ENCODE measurements at places on chromosomes 3 and 15. TPM values are rescaled to one million over a fixed set of nuclear protein-coding genes. Genes with fewer than 3 reads are reported as not detected.

GRCh38 chr15:97082830-97083229 lies 752.3 kb downstream of the NR2F2 start:
- DNase-seq = no peak

The ACKR4 gene
- total RNA-seq = 41.2 TPM

DNA sequence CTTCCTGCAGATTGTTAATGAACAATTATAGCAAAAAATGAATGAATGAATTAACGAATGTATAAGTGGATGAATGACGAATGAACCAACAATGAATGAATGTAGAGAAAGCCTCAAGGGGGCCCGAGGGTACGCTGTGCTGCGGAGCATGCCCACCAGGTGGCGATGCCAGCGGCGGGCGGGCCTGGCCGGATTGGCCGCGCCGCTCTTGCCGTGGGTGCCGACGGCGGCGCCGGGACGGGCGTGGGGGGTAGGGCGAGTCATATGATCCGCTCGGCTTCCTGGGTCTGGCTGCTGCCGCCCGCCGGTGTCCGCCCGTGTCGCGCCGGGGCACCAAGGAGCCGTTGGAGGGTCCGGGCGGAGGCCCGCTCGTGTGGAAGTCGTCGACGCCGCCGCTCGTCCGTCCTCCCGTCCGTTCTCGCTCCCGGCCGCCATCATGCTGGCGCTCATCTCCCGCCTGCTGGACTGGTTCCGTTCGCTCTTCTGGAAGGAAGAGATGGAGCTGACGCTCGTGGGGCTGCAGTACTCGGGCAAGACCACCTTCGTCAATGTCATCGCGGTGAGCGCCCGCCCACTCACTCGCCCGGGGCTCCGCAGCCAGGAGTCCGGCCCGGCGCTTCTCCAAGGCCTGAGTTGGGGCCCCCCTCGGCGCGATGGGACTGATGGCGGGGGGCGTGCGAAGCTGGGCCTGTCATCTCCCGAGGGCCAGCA lies at the start of gene ARL8B:
ARL8B (plus strand) TSS at position 263 of the 711 bp plus-strand sequence; CDS start at position 437, 174 bp downstream.
- DNase-seq = peak; percentile 82

The AGBL1 gene
- 4.8 TPM for total RNA-seq

DNA sequence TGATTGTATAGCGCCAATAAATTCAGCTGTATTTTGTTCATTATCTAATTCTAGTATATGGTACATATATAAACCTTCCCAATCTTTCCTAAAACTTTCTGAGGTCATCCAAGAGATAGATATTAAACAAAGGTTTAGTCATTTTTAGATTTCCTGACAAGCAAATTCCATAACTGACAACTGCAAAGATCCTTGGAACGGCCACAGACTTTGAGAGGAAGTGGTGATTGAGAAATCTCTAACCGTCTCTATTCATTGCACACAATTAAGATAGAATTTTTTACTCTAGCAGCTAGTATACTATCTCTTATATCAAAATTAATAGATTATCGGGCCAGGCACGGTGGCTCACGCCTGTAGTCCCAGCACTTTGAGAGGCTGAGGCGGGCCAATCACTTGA lies 4.7 kb downstream of the CSNK1G1 start:
- DNase-seq = no peak

The CPB1 gene
- total RNA-seq = 8.7 TPM

The IGSF11 gene
- 1.6 TPM for total RNA-seq

The LMAN1L gene
- 0.20 TPM for total RNA-seq

The BCHE gene
- total RNA-seq = 28.8 TPM

GRCh38 chr15:54514601-54515000 lies 536.4 kb downstream of the UNC13C start:
- DNase-seq = no peak

GRCh38 chr3:3368306-3368705 lies 188.8 kb upstream of the CRBN start:
- no peak for DNase-seq

GRCh38 chr15:50057905-50058639 lies 61.0 kb downstream of the ATP8B4 start:
- peak; percentile 18 for DNase-seq

The SLC28A1 gene
- not detected for total RNA-seq

DNA sequence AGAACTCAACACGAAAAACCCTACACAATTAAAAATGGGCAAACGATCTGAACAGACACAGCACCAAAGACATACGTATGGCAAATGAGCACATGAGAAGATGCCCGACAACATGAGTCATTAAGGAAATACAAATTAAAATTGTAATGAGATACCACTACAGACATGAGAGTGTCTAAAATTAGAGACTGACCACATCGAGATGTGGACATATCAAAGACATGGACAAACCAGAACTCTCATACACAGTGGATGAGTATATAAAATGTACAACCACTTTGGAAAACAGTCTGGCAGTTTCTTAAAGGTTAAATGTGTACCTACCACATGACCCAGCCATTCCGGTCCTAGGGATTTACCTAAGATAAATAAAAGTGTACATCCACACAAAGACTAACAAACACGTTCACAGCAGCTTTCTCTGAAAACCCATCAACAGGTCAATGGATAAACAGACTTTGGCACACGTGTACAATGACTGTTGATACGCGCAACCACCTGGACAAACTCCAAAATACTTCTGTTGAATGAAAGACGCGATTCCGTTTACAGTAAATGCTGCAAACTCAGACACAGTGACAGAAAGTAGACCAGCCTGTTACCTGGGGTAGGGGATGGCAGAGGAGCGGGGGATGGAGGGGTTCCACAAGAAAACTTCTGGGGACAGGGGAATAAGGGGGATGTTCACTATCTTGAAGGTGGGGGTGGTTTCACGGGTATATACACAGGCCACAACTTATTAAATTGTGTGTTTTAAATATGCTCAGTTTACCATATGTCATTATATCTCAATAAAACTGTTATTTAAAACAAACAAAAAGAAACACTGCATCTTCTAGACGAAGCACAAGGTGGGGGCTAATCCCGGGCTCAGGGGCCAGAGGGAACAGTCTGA lies 2.1 kb downstream of the TNK2 start:
- no peak for DNase-seq

DNA sequence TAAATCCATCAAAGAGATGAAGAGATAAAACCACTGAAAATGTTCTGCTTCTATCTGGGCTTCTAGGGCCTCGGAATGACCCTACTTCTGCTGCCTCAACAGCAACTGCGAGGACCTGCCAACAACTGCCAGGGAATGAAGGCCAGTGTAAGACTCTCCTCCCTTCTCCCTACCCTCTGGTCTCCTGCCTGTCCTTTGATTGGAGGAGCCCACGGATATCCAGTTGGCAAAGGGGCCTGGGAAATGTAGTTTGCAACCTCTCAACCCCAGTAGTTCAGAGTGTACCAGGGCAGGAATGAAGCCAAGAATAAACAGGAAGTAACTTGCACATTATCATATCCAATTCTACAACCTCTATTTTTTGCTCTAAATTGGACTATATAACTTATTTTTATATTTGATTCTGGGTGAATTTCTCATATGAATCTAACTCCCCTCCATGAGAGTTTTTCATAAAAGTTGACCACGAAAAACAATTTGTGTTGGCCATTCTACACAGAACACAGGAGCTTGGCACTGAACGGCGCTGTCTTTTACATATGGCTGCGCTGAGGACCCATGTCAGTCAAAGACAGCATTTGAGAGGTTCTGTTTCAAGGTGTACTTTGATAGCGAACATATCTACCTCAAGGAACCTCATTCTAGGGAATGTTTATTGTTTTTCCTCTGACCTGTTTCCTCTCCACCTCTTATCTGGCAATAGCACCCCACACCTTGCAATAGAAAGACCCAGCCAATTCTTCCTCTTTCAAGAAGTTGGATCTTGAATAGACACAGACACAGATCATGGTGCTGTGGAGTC lies 91.1 kb upstream of the RNF7 start:
- DNase-seq = peak; percentile 5

- DNase-seq = no peak
These were observed 427.9 kb downstream of the NTRK3 start for GRCh38 chr15:87828608-87829007.

DNA sequence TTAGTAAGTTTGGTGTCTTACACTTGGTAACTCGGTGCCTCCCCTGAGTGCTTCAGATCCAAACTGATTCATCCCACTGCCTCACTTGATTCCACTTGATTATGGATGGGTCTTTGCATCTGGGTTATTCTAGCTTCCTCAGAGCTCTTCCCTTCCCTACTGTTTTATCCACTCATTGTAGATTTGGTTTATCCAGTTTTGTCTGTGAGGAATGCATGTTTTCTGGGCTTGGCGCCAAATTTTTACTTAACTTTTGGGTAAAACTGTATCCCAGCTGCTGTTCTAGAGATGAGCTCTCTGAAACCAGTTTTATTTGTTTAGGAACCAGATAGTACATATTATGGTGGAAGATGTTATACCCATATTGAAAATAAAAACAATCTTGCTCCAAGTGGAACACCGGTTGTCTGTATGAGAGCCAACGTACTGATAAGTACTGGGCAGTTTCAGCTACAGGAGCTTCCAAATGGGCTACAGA lies 20.9 kb downstream of the RAD54L2 start:
- peak; percentile 30 for DNase-seq

GRCh38 chr3:174986685-174987084 lies 127.6 kb downstream of the NAALADL2 start:
- no peak for DNase-seq

The ARIH1 gene
- 51.8 TPM for total RNA-seq

The SLC2A2 gene
- total RNA-seq = not detected

The CD86 gene
- total RNA-seq = 6.8 TPM

The DGKG gene
- total RNA-seq = 2.9 TPM

DNA sequence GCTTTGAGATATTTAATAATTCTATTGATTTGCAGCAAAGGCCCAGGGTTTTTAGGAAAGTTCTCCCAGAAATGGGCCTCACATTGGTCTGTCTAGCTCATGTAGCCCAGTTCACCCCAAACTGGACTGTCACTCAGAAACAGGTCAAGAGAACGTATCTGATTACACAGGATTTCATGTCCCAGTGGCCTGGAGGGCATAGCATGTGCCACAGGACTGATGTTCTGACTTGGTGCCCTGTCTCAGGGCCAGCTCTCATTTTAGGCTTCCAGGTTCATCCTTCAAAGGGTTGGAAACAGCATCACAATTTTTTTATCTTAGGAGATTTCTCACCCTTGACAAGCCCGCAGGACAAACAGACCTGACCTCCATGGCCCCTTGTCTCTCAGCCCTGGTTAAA lies 398.4 kb upstream of the AZI2 start:
- no peak for DNase-seq

DNA sequence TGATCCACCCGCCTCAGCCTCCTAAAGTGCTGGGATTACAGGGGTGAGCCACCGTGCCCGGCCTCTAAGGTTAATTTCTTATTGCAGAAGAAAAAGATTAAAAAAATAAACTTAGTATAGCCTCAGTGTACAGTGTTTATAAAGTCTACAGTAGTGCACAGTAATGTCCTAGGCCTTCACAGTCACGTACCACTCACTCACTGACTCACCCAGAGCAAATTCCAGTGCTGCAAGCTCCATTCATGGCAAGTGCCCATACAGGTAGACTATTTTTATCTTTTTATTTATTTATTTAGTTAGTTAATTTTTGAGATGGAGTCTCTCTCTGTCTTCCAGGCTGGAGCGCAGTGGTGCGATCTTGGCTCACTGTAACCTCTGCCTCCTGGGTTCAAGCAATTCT lies 3.2 kb upstream of the FLNB start:
- no peak for DNase-seq

GRCh38 chr15:100175406-100176114 lies 166.2 kb downstream of the ADAMTS17 start:
- DNase-seq = no peak

The CNTN4 gene
- 24.4 TPM for total RNA-seq

The GASK1A gene
- total RNA-seq = 16.5 TPM

The PLAAT1 gene
- 2.4 TPM for total RNA-seq

GRCh38 chr3:141164852-141165251 lies 66.8 kb upstream of the PXYLP1 start:
- no peak for DNase-seq

The FSD2 gene
- total RNA-seq = 6.5 TPM

The TAGLN3 gene
- 1.9 TPM for total RNA-seq

GRCh38 chr3:40057077-40057476 lies 247.7 kb downstream of the MYRIP start:
- no peak for DNase-seq

DNA sequence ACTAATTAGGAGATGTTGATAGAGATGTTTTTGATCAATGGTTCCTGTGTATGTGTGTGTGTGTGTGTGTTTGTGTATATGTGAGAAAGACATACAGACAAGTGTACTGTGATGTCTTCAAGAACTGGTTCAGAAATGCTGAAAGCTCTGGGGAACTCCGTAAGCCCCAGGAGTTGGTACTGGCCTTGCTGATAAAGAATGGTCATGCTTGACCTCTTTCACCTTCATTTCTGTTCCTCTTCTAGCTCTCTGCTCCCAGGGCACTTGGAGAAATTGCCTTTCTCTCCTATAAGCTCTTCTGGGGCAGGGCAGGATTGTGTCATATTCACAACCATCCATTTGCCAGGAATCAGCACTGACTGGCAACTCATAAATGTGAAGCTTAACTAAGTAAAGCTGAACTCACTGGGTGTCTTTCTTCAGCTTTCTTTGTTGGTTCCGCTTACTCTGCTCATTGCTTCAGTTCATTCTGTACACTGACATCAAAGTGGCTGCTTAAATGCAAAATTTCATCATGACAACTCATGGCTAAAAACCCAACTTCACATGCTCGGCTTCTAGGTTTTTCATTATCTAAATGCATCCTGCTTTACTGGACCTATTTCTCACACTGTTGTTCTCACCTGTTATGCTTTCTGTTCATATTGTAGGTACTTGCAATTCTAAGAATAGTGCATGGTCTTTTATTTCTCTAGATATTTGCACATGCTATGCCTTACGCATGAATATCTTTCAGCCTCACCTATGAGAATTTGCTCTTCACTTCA lies 162.1 kb upstream of the LYSMD4 start:
- no peak for DNase-seq

The CPLX3 gene
- 0.20 TPM for total RNA-seq

The ADPRH gene
- 2.7 TPM for total RNA-seq

The DNAH12 gene
- total RNA-seq = 2.1 TPM

- no peak for DNase-seq
These were observed 19.8 kb upstream of the RAB7A start for GRCh38 chr3:128706086-128706615.

The DOCK3 gene
- total RNA-seq = 0.89 TPM

GRCh38 chr15:71331173-71331572 lies 215.9 kb downstream of the THSD4 start:
- DNase-seq = no peak

GRCh38 chr15:50390554-50391264 lies 33.5 kb upstream of the USP8 start:
- DNase-seq = no peak

- DNase-seq = no peak
These were observed 107.9 kb upstream of the SATB1 start for GRCh38 chr3:18533039-18533438.

GRCh38 chr3:48503401-48504050 lies 448 bp downstream of the SHISA5 start:
- DNase-seq = no peak

- no peak for DNase-seq
These were observed 75.7 kb downstream of the DUT start for GRCh38 chr15:48406911-48407310.

DNA sequence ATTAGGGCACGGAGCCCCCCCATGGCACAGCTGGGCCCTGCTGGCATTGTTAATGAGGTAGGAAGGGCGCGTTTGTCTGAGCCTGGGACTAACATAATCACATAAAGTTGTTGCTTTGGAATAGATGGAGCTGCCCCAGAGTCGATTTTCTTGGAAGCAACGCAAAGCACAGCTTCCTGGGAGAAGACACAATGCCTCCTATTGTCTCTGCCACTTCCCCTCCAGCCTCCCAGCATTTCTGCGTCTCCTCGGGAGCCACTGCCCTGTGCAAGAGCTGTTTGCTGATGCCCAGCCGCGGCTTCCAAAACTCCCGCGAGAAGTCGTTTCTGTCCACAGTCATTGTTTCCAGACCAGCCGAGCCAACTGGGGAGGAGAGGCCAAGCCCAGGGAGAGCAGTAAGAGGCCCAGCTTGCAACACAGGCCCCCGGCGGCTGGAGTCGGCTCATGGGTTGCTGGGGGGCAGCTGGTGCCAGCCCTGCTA lies 18.1 kb upstream of the ALDH1A3 start:
- peak; percentile 10 for DNase-seq
